Sigmoid colon (tissue), 7 donors: ENCODE measurements at places on chromosomes 3 and 15. TPM values are rescaled to one million over a fixed set of nuclear protein-coding genes. Genes with fewer than 3 reads are reported as not detected.

The SPATA16 gene
- not detected for total RNA-seq

DNA sequence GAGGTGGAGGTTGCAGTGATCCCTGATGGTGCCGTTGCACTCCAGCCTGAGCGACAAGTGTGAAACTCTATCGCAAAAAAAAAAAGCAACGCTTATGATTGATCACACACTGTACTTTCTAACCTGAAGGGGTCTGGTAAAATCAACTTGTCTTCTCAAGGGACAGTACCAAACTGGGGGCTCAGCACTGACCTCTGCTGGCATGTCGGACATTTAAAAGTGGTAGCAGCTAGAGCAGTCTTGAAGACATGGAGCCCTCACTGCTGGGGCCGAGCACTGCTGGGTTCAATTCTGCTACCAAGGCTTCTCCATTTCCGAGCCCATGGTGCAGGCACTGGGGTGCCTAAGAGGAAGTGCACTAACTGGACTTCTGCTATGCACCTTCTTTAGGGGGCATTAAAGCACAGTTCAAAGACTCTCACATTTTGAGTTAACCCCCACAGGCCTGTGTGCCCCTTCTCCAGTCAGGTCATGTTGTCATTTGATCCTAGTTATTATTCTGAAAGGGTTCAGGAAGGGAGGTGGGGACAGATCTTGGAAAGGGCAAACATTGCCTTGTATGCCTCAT is 26.4 kb upstream of the LAMP3 start:
- no peak for DNase-seq
- H3K27ac ChIP-seq, result no peak overlapping the region
- peaks cover 9% of the 10 kb centered on the region for H3K27me3 ChIP-seq
- no peak overlapping the region for H3K4me3 ChIP-seq
- H3K4me1 ChIP-seq, result peaks cover 14% of the 10 kb centered on the region
- no peaks in the 10 kb centered on the region for H3K36me3 ChIP-seq

DNA sequence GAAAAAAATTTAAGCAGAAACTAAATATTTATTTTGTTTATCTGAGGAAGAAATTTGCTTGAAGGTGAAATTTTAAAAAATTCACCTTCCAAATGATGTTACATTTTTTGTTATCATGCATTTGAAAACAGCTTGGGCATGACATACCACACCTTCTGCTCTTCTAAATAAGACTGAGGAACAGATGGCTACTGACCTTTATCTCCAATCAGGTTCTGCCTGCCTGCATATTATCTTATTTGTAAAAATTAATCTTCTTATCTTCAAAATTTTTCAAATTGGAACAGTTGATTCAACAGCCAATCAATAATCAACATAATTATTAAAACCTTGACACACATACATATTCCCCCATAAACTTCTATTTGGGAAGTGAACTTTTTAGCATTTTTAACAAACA is 641.8 kb upstream of the ZNF385D start:
- DNase-seq, result no peak
- no peaks in the 10 kb centered on the region for H3K27me3 ChIP-seq
- H3K4me3 ChIP-seq, result no peak overlapping the region
- H3K36me3 ChIP-seq, result no peaks in the 10 kb centered on the region

The IL20RB gene
- 0.28 TPM for total RNA-seq

- H3K36me3 ChIP-seq, result no peaks in the 10 kb centered on the region
- H3K27me3 ChIP-seq, result no peaks in the 10 kb centered on the region
- no peaks in the 10 kb centered on the region for H3K4me1 ChIP-seq
- no peak overlapping the region for H3K27ac ChIP-seq
Measured at GRCh38 chr3:174355505-174355904, 503.6 kb upstream of the NAALADL2 start.

The SCG5 gene
- 4.1 TPM for total RNA-seq

- H3K27ac ChIP-seq, result no peak overlapping the region
- H3K4me1 ChIP-seq, result no peaks in the 10 kb centered on the region
- no peak for DNase-seq
- peak overlapping the region; percentile 36 for H3K4me3 ChIP-seq
Measured at GRCh38 chr3:65597952-65598413, 440.7 kb downstream of the MAGI1 start.

GRCh38 chr3:66443118-66443803 is 57.6 kb downstream of the LRIG1 start:
- H3K27me3 ChIP-seq, result no peaks in the 10 kb centered on the region
- no peak overlapping the region for H3K4me3 ChIP-seq
- peak; percentile 49 for DNase-seq
- no peaks in the 10 kb centered on the region for H3K36me3 ChIP-seq

The CKMT1A gene
- total RNA-seq, result 0.36 TPM

DNA sequence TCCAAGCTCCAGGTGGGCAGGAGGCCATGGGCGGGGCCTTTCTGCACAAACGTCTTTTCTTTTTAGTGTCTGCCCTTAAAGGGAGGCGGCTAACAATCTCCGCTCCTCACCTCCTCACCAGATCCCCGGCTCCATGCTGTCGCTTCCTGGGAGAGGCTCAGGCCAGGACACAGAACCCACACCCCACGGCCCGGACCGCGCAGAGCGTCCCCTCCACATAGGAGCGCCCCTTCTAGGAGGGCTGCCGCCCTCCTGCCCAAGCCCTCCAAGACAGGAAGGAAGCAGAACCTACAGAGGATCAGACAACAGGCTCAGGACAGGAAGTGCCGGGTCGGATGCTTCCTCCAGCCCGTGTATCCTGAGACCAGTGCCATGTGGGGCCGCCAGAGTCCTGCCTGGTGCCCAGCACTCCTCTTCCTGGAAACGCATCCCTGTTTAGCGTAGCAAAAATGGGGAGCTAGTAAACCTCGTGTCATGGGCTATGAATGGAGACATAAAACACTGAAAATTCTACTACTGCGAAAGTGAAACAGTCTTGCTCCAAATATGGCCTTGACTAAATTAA is 83.2 kb upstream of the ATP10A start:
- no peak overlapping the region for H3K27ac ChIP-seq
- DNase-seq, result no peak
- H3K36me3 ChIP-seq, result no peaks in the 10 kb centered on the region
- H3K27me3 ChIP-seq, result no peaks in the 10 kb centered on the region

The ABHD17C gene
- total RNA-seq, result 2.9 TPM

The CMTM8 gene
- 4.4 TPM for total RNA-seq

- no peaks in the 10 kb centered on the region for H3K4me1 ChIP-seq
- no peak for DNase-seq
- H3K27ac ChIP-seq, result no peak overlapping the region
Measured at GRCh38 chr3:150729682-150730360, 26.1 kb upstream of the ERICH6 start.

- no peaks in the 10 kb centered on the region for H3K27me3 ChIP-seq
- no peak overlapping the region for H3K27ac ChIP-seq
- H3K4me3 ChIP-seq, result no peak overlapping the region
- H3K4me1 ChIP-seq, result peaks cover 13% of the 10 kb centered on the region
- DNase-seq, result no peak
Measured at GRCh38 chr3:194587438-194587931, 45.7 kb downstream of the TMEM44 start.
